Hippocampal formation (tissue), 2 donors: ENCODE measurements at places on chromosomes 11 and 22.

DNA sequence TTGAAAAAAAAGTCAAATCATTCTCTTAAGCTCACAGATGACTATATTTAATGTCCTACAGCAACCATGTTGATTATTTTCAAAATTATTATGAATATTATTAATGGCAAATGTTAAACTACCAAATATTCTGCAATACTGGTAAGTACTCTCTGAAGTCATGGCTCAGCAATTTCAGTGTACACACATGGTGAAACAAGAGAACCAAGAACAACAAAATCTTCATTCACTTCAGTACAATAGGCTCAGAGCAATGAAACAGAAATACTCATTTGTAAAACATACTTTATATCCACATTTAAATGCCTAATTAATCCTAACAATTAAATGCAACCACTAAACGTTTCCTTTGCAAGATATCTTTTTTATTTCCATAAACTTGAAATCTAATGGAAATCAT lies 347.2 kb downstream of the TTC28 start:
- DNase-seq: no peak

GRCh38 chr22:21759646-21760376 lies 24.2 kb upstream of the YPEL1 start:
- DNase-seq: no peak

DNA sequence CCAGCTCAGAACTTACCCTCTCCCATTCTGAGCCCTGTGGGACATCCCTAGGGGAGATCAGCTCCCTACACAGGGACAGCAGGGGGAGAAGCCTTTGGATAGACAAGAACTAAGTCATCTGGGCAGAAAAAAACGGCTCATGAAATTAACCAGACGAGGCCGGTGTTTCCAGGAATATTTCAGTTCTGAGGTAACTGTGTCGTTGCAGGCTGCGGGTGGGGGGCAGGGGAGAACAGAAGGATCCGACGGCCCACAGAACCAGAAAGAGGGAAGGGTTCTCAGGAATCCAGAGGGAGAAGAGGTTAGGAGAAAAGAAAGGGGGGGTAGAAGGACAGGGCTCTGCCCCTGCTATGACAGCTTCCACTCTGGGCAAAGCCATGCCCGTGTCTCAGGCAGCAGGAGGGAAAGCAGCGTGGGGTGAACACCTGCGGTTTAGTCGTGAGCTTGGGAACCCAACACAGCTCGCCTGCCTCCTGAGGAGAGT lies 3.6 kb downstream of the CLCF1 start:
- no peak for DNase-seq

- DNase-seq: no peak
These were observed 49.9 kb downstream of the TSPAN18 start for GRCh38 chr11:44776551-44777208.

DNA sequence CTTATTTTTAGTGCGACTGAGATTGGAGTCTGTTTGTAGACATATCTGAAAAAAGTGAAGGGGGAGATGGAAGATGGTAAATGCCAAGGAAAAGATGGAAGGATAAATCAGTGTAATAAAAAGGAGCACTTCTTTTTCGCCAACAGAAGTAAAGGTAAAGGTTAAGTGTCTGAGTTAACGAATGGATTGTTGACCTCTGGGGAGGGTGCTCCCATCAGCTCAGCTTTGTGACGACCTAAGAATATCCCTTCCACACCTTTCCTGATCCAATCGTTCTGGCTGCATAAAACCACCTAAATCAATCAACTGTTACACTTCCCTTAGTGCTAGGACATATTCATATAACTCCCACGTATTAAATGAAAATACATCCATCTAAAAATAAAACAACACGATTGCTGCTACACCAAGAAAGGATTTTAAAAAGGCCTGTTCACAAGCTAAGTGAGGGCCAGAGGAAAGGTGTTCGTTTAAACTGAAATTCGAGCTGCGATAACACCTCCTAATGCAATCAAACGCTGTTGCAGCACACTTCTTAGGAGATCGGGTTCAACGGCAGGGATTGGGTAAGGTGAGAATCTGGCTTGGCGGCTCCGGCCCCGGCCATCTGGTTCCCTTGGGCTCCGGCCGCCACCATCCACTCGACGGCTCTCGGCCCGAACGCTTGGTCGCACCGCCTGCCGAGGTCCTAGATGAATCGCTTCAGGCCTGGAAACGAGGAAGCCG lies 658 bp downstream of the C11orf71 start:
- no peak for DNase-seq

DNA sequence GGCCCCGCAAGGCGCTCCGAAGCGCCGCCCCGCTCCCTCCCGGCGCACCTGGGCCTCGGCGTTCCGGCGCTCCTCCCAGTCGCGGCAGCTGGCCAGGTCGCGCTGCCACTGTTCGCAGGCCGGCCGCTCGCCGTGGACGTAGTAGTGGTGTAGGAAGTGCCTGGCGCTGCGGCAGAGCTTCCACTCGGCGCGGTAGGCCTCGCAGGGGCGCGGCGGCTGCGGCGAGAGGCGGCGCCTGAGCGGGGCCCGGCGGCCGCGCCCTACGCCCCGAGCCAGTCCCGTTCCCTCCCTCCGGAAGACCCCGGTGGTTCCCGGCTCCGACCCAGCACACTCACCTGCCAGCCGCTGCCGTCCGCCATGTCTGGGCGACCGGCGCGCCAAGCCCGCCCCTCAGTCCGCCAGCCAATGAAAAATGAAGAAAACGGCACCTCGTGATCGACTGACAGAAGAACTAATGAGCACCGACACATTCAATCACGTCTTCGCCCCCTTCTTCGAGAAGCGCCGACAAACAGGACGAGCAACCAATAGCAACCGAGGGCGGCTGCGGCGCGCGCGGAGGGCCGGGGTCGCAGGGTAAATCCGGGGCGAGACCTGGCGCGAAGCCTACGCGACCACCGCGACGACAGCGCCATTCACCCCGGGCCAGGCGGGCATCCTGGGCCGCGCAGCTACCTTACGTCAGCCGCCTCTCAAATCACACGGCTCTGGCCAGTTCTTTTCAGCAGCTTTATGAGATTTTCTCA lies at the start of gene C22orf39:
Gene C22orf39, minus strand, starts transcription at position 382 of the 746 bp plus-strand sequence. Its CDS starts 23 bp downstream, at position 359.
- peak; percentile 96 for DNase-seq

GRCh38 chr11:10349806-10350205 lies 44.9 kb downstream of the ADM start:
- no peak for DNase-seq

GRCh38 chr11:1050581-1051355 lies 14.2 kb upstream of the MUC6 start:
- DNase-seq: peak; percentile 29

GRCh38 chr22:24271386-24271854 lies 789 bp downstream of the SPECC1L start:
- DNase-seq: no peak

DNA sequence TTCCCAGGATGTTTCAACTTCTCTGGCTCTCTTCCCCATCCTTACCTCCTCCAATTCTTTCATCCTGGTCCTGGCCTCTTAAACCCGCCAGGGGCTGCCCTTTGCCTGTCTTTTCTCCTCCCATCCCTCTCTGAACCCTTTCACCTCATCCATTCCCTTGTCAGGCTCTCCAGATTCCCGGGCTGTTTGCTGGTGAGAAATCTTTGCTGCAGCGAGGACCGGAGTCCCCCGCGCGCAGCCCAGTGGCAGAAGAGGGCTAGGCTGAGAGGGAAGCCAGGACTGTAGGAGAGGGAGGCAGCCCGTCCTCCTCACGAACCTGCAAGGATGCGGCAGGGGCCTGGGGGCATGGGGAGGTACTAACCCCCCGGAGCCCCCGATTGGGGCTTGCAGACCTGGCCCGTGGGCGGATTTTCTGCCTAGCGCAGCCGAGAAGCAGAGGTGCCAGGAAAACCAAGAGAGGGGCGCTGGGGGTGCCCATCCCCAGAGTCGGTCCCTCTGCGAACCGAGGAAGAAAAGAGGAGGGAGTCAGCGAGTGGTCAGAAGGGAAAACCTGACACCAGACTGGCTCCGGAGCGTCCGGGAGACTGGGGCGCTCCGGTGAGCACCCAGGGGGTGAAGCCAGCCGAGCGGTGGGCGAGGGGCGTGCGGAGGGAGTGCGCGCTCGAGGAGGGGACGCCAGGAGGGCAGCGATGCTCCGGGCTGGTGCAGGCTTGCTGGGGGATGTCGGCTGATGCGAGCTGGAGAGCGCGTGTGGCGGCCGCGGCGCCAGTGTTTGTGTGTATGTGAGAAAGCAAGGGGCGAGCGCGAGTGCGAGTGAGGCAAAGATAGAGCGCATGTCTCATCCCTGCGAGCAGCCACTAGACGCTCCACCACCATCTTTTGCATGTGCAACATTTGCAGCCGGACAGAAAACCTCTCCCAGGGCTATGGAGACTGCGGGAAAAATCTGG lies at the start of gene GRIA4:
Gene GRIA4, plus strand, starts transcription at position 242 of the 950 bp plus-strand sequence. CDS start 925 bp downstream, outside the sequence.
- DNase-seq: peak; percentile 80

- DNase-seq: no peak
These were observed 8.7 kb downstream of the CCDC83 start for GRCh38 chr11:85863855-85864254.

DNA sequence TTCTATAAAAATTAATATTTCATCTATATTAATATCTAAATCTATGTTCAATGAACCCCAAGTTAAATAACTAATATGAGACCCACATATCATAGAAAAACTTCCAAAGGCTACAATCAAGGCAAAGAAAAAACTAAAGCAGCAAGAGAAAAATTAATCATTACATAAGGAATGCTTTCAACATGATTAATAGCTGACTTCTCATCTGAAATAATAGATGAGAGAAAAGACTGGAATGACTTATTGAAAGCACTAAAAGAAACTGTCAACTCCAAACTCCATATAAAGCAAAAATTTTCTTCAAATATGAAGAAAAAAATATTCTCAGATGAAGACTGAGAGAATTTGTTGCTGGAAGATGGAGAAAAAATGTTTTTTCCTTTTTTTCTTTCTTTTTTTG lies 13.0 kb downstream of the TRIM5 start:
- no peak for DNase-seq

DNA sequence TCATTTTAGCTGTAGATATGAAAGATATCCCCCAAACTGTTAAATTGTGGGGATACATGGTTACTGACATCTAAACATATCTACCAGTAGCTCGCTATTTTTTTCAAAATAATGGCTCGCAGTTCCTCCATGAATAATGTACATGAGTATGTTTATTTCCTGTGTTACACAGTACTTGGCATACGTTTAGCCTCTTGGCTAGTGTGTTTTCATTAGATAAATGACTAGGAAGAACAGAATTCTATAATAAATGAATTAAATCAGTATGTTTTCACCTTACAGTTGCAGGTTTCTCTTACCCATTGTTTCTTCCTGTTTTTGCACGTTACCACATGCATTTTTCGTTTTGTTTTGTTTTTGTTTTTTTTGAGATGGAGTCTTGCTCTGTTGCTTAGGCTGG lies 21.8 kb downstream of the RNF169 start:
- DNase-seq: no peak

DNA sequence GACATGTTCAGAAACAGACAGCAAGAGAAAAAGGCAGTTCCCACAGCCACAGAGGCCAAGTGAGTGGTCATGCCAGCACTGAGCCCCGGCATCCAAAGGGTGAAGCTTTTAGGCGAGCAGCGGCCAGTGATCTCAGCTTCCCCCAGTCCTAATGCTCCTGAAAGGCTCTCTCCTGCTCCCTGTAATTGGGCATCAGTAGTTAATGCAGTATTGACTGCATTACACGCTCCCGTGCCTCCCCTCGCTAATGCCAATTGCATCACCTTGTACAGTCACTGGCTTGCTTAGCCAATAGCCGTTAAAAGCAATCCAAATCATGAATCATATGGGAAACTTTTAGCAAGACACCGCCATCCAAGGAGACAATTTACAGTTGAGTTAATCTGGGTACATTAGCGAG lies 4.9 kb downstream of the LMO1 start:
- DNase-seq: no peak

GRCh38 chr11:118281284-118281683 lies 17.2 kb upstream of the MPZL2 start:
- no peak for DNase-seq

DNA sequence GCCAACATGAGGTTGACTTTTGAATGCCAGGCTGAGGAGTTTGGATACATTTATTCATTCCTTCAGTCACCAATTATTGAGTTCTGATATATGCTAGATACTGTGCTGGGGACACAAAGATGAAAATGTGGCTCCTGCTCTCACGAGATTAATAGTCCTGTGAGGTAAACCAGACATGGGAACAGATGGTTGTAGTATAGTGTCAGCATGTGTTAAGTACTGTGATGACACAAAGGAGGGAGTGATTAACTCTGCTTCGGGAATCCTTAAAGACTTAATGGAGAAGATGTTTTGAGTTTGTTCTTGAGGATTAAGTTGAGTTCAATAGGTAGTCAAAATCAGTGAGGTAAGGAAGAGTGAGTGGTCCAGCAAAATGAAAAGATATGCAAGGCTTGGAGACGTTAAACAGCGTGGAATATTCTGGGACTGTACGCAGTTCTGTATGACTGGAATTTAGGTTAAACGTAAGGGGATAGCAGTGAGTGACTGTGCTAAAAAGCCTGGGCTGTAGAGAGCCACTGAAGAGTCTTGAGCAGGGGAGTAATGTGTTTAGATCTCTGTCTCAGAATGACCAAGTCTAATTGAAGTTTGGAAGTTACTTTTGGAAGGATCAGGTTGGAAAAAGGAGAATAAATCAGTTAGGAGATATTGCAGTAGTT lies 11.8 kb downstream of the RNF121 start:
- no peak for DNase-seq

DNA sequence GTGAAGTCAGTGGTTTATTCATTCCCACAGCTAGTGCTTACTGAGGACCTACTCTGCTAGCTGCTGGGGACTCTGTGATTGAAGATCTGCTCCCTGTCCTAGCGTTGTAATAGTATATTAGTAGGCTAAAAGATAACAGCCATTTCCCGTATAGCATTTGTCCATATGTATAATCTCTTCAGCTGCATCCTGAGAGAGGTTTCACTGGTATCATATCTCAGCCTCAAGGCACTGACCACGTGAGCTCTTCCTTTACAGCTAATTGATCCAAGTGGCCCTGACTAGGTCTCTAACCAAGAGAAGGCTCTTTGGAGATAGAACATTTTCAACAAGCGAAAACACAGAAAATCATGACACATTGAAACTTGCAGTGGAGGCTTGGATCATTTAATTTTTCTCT lies 110.2 kb downstream of the APIP start:
- DNase-seq: no peak

- no peak for DNase-seq
These were observed 1.4 kb downstream of the TENM4 start for GRCh38 chr11:79439410-79439885.

GRCh38 chr11:101509922-101510321 lies 73.9 kb downstream of the TRPC6 start:
- no peak for DNase-seq

- DNase-seq: no peak
These were observed 150.8 kb upstream of the TIMP3 start for GRCh38 chr22:32650553-32651345.
